Amniotic stem cell (primary cell): ENCODE measurements at places on chromosomes 7 and 10.

GRCh38 chr7:130349911-130350782, 5.5 kb downstream of the CPA5 start:
- DNase-seq: no peak

DNA sequence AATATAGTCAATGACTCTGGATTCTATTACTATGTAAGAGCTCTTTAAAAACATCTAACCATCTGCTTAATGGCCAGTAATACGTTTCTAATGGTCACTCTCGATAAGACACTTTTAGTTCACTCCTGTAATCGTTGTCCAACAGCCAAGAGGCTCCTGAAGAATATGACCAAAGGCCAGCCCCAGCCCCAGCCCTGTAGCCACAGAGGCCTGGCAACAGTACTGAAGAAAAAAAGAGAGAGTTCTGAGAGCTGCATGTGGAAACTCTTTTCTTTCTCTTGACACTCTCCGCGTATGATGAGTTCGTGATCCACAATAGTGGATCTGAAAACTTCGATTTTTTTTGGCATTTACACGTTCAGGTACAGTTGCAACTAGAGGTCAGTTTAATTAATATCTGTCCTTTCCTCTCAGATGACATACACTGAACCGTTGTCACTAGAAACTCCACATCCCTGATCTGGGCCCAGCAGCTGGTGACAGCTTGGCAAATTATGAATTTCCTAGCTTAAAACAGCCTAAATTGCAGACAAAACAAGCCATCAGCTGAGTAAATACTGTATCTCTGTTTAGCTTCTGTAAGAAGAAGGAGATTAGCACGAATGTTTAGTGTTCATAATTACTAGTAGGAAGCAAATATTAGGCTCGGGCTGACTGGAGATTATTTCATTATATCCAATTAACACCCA, 456.7 kb downstream of the LRMDA start:
- no peak for DNase-seq

- DNase-seq: no peak
Measured at GRCh38 chr10:94002156-94002555, 8.4 kb downstream of the PLCE1 start.

- no peak for DNase-seq
Measured at GRCh38 chr10:123109466-123109865, 26.3 kb upstream of the HMX3 start.

- DNase-seq: peak; percentile 54
Measured at GRCh38 chr7:25846722-25847121, 305.3 kb upstream of the NFE2L3 start.

DNA sequence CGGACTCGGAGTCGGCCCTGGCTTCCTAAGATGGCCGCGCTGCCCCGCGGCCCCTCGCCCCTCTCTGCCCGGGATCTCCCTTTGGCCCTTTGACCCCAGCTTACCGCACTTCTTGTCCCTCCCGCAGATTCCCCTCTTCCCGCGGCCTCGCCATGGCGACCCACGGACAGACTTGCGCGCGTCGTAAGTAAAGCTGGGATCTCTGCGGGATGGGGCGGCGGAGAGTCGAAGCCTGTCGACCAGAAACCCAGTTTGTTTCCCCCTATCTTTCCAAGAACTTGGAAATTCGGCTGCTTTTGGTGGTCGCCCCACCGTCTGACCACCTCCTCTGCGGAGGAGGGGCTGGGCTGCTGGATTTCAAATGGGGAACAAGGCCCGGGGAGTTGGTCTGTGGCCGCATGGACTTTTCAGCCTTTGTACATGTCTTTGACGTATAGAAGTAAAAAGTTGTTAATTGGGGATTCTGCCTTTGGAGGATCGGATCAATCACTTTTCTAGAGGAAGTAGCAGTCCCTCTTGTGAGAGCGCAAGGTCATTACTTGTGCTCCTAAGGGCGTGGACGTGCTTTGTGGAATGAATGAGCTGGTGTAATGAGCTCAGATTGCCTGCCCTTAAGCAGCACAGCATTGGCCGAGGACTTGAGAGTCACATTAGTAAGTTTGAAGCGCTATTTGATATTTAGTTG, 553 bp downstream of the VDAC2 start:
- DNase-seq: peak; percentile 49

GRCh38 chr7:119397156-119397555, 875.8 kb upstream of the KCND2 start:
- DNase-seq: no peak

DNA sequence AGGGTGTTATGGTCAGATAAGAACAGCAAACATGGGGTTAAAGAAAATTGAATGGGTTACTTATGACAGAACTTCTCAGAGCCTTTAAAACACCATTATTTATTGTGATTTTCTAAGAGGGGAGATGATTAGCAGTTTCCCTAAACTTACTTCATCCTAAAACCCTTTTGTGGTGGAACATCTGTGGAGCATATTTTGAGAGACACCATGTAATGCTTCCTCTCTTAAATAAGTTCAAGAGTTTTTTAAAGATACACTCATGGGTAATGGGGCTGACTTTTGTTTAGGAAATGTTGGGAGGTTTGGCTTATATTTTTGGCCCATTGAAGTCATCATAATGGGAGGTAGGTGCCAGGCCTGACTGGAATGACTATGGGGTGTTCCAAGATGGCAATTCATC, 8.4 kb upstream of the PDCD4 start:
- no peak for DNase-seq

DNA sequence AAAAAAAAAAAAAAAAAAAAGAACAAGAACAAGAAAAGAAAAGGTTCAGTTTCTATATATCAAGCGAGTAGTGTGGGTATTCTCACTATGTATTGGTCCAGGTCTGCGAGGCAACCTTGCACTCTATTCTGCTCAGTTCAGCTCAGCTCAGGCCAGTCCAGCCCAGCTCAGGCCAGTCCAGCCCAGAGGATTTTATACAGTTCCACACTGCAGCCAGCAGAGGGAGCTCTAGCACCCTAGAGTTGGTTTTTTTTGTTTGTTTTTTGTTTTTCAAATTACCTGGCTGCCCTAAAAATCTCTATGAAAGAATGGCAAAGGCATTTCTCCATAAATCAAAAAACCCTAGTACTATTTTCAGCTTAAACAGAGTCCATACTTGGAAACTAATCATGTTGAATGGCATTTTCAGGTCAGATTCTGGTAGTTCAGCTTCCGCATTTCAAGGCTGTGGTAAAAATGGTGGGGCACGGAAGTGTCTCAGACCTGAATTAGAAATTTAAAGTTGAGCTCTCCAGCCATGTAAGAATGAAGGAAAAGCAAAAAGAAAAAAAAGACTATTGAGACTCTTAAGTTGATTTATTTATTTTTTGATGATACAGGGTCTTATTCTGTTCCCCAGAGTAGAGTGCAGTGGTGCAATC, 55.2 kb upstream of the GSDME start:
- DNase-seq: no peak

DNA sequence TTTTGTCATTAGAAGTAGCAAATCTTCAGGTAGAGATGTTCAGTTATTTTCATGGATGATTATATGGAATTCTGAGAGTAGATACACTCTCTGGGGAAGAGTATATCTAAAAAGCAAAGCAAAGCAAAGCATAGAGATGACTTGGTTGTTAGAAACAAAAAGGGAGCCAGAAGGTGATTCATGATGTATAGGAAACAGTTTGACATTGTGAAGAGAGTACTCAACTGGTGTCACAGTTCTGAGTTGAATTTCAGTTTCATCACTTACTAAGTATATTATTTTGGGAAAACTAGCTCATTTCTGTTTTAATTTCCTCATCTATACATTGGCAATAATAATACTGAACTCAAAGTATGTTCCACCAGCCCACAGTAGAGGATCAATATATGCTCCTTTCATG, 86.8 kb downstream of the SEMA3C start:
- DNase-seq: no peak

- DNase-seq: no peak
Measured at GRCh38 chr10:72322030-72322279, 32.8 kb downstream of the DNAJB12 start.

GRCh38 chr7:77910124-77910523, 111.6 kb downstream of the PHTF2 start:
- DNase-seq: no peak

DNA sequence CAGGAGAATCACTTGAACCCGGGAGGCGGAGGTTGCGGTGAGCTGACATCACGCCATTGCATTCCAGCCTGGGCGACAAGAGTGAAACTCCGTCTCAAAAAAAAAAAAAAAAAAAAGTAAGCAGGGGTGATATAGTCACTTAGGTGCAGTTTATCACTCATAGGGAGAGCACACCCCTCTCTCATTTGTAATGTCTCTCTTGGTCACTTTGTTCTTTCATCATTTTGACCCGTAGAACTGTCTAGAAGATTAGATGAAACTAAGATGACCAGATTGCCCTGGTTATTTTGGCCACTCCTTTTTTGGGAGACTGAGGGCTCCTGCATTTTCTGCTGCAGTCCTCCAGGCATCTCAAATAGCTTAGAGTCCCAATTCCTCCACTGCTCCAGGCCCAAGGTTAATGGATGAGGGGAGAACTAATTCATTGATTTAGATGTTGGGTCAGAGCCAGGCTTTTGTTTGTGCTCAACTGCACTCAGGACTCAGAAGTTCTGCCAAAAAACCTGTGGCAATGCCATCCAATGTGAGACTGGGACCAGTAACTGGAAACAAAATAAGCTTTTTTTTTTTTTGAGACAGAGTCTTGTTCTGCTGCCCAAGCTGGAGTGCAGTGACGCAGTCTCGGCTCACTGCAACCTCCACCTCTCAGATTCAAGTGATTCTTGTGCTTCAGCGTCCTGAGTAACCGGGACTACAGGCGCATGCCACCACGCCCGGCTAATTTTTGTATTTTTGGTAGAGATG, 50.0 kb upstream of the CAMK1D start:
- no peak for DNase-seq
